ENCODE measurements at places on chromosomes 5 and 9.

GRCh38 chr9:34809504-34810186 is 99.7 kb upstream of the CCL21 start:
- peak; percentile 32 for DNase-seq

GRCh38 chr9:127447416-127448111 is 3.6 kb downstream of the RPL12 start:
- no peak for DNase-seq

- no peak for DNase-seq
Measured at GRCh38 chr5:109769597-109770291, 80.0 kb downstream of the MAN2A1 start.

DNA sequence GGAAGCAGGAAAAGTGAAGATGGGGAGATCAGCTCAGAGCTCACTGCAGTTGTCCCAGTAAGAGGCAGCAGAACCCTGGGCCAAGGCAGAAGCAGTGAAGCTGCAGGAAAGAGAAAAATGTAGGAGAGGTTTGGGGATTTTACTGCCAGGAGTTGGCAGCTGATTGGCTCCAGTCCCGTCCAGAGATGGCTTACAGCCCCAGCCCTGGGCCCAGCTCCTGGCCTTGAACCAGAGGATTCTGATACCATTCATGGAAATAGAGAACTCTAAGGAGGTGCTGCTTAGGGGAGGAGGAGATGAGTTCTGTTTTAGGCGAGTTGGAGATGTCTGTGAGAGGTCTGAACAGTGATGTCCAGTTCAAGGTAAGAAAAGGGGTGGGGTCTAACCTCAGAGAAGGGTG is 4.6 kb downstream of the MORN5 start:
- DNase-seq, result no peak

DNA sequence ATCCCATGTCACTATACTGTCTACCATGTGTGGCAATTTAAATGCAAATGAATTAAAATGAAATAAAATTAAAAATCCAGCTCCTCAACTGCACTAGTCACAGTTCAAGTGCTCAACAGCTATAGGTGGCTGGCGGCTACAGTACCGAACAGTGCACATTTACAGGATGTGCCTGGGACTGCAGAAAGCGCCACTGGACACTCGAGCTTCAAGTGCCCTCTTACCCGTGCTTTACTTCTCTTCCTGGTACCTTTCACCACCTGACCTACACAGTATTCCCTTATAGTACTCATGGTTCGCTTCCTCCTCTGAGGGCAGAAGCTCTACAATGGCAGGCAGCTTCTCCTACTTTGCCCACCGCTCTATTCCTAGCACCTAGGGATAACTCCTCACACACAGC is 166.6 kb downstream of the FANCC start:
- DNase-seq, result no peak

GRCh38 chr5:176550275-176550831 is 1.2 kb downstream of the CDHR2 start:
- DNase-seq, result no peak

DNA sequence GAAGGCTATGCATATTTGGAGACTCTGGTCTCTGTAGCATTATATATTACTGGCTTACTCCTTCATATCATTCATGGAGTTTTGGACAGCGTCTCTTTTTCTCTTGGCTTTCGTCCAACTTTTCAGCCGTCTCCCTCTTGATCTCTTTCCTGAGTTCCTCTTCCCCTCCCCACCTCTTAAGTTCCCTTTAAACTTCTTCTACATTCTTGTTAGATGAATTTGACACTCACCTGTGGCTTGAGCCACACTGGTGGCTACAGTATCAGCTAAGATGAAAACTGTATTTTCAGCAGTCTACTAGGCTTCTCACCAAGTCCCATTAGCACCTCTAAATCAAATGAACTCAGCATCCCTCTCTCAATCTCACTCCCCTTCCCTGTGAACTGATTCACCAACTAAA is 128.1 kb downstream of the STARD4 start:
- DNase-seq, result no peak

GRCh38 chr9:33903157-33903780 is 86.3 kb downstream of the UBE2R2 start:
- no peak for DNase-seq

DNA sequence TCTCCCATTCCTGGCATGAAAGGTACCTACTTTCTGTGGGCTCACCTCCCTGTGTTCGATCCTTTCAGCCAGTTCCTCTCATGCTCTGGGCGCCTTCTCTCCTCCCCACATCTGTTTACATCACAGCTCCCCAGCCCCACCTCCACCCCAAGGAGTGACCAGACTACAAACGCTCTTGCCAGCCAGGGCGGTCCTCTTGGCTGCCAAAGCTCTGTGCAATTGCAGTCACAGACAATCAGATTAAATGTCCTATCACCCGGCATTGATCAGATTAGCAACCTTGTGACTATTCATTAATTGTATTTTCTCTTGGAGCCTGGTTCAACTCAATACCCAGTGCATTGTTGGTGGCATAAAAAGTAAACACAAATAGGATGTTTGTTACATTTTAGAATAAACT is 211.2 kb upstream of the TBCA start:
- peak; percentile 74 for DNase-seq

DNA sequence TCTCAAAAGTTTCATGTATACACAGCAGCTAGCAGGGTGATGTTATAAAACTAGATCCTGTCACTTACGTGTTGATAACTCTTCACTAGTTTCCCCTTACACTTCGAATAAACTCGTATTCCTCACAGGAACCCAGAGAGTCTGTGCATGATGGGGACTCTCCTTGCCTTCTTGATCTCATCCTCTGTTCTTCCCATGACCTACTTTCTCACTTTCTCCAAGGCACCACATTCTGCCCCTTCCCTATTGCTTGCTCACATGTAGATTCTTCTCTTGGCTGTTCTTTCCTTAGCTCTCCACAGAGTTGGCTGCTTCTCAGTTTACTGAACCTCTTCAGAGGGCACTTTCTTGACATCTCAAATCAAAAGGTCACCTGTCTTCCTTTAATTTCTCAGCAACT is 1.2 kb upstream of the AOPEP start:
- DNase-seq, result no peak

DNA sequence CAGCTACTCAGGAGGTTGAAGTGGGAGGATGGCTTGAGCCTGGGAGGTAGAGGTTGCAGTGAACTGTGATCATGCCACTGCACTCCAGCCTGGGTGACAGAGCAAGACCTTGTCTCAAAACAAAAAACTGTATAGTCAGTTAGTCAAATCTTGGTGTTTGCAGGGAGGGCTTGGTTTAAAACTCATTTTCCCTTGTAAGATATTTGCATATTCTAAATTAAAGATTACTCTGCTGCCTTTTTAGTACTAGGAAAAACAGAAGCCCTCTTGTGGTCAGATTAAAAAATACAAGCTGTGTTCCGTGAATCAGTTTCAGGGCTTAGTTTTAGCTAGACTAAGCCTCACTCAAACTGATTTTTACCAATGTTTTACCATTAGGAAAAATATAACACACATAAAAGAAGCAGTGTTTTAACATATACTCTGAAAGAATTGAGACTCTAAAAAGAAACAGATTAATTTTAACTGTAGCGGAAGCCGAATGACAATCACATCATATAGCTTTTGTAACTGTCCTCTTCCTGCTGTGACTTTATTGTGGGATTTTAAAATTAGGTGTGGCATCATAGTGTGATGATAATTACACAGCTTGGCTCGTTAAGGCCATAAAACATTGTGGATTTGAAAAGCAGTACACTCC is 84.9 kb upstream of the BASP1 start:
- no peak for DNase-seq

DNA sequence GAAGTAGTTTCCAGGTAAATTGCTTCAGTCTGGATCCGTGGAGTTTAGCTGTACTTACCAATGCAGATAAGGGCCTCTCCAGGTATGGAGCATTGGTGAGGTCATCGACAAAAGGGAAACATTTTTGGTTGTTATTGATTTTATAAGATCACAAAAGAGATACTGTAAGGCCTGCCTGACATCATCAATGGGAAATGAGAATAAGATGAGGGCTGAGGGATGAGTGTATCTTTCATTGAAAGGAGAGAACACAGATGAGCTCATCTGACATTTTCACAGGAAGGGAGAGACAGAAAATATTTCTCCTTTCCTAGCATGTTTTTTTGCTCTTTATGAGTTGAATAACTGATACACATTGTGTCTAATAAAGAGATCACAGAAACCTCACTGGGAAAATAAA is 233.6 kb downstream of the SAXO1 start:
- DNase-seq, result no peak

DNA sequence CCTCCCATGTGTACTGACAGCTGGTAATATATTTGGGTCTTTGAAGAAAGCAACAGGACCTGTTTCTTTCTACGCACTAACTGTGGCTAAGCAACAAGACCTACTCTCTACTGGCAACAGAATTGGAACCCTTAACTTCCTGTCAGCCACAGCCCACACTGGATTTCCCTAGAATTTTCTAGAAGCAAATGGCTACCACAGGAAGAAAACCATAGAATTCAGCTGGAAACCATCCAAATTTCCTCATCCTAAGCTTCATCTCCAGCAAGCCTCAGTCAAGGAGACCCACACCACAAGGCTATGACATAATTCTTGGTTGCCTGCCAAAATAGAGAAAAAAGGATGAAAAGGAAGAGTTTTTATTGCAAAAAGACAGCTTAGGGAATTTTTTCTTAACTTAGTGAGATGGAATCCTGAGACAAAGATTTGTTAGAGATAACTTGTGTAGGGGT is 171.8 kb upstream of the TNC start:
- no peak for DNase-seq

DNA sequence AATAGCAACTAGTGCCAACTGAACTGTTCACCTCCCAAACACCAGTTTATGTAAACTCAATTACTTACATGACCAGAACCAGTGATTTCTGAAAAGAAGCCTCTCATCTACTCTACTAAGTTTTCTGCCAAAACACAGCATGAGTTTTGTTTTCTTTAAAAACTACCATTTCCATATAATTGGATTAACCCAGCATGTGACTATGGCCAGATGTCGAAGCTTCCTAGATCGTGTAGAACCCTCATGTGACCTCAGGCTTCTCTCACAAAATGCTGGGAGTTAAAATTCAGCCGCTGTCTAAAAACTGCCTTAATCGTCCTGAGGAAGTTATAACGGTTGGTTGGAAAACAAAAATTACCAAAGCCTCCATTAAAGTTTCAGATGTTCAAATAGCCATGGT is 303.5 kb downstream of the IRX1 start:
- DNase-seq, result no peak

DNA sequence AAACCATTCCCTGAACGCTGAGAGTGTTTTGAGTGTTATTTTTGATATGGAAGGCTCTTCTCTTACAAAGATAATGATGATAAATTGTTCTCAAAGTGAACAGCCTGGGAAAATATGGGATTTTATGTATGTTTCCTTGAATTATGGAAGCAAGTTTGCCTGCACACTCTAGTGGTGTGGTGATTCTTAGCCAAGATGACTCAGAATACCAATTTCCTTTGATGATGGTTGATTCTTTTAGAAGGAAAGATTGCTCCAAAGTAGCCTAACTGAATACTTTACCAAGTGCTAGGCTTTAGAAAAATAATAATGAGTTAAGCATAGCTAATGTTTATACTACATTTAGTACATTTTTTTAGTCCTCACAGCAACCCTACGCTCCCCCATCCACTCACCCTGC is 243.4 kb downstream of the EBF1 start:
- no peak for DNase-seq

- no peak for DNase-seq
Measured at GRCh38 chr9:6909181-6909580, 151.4 kb downstream of the KDM4C start.

DNA sequence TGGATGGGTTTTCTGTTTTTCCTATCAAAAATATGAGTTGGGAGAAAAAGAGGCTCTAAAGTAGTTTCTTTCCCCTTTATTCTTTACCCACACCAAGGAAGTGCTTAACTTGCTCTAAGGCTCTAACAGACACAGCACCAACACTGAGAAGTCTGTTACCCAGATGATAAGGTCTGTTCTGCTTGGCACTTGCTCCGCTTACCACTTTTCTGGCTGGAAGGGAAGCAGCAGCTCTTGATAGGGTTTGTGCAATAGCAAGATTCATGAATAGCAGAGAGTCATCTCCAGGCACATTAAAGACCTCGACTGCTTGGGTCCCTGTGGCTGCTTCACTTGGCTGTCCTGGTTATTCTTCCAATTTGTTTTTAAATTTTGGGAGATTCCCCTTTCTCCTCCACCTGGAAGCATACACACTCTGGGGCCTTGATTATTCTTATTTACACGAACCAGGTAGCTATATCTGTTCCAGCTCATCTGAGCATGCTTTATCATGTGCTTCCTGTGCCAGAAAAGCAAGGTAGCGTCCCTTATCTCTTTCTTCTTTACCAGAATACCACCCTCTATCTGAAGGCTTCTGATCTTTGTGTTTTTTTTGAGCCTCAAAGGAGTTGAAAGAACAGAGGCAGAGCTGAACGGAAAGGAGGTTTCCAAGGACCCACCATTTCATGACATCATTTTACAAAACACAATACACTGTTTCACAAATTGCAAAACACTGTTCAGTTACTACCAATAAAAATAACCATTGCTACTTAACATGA is 24.8 kb downstream of the PPP3R2 start:
- DNase-seq, result no peak

GRCh38 chr9:29212397-29213387 is 1639.4 kb upstream of the C9orf72 start:
- peak; percentile 10 for DNase-seq

DNA sequence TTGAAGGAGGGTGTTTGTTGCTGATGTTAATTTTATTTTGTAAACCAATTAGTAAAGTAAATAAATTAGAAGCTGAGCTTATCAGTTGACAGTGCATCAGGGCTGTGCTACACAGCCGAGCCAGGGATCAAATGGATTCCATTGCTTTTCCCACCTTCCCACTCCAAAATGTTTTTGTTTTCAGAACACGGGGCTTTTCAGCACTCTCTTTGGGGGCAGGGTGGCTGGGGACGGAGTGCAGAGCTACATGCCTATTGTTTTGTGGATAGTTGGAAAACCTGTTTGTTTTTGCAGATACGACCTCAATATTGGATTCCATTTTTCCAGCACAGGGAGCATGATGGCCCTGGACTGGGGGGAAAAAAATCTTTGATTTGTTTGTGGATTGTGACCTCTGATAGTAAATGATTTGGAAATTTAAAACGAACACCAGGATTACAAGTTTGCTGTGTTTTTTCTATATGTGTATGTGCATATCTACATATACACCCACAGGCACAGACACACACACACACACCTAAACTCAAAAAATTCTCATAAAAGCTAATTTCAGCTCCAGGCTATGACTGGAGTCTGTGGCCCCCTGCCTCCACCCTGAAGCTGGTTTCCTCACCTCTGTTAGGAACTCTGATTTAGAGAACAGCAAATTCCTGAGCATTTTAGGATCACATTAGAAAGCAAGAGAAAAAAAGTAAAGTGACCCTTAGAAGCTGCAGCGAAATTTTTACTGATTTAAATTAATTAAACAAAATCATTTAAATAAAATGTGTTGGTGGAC is 371.7 kb upstream of the IRX2 start:
- DNase-seq, result no peak

Data from head of caudate nucleus (tissue), 42 donors.